Fibroblast of mammary gland (primary cell): ENCODE measurements at places on chromosomes 6 and 20.

DNA sequence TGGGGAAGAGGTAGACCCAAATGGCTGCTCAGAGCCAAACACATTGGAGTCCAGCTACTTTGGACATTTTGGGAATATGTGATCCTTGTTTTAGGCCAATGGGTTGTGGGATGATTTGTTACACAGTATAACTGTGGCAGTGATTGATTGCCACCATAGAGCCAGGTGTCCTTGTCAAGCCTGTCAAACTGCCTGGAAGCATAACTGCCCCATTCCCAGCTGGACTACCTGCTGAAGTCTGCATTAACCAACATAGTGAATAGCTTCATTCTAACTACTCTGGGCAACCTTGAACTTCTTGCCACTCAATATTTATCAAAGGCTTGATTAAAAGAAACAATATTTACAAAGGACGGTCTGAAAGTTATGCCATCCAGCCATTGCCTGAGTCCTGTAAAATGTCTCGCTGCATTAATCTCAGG, 164.7 kb downstream of the LINC00237 start:
- DNase-seq = no peak

- DNase-seq = no peak
Measured at GRCh38 chr20:2816583-2817340, 598 bp downstream of the TMEM239 start.

- DNase-seq = no peak
Measured at GRCh38 chr6:38064431-38064830, 244.9 kb downstream of the ZFAND3 start.

DNA sequence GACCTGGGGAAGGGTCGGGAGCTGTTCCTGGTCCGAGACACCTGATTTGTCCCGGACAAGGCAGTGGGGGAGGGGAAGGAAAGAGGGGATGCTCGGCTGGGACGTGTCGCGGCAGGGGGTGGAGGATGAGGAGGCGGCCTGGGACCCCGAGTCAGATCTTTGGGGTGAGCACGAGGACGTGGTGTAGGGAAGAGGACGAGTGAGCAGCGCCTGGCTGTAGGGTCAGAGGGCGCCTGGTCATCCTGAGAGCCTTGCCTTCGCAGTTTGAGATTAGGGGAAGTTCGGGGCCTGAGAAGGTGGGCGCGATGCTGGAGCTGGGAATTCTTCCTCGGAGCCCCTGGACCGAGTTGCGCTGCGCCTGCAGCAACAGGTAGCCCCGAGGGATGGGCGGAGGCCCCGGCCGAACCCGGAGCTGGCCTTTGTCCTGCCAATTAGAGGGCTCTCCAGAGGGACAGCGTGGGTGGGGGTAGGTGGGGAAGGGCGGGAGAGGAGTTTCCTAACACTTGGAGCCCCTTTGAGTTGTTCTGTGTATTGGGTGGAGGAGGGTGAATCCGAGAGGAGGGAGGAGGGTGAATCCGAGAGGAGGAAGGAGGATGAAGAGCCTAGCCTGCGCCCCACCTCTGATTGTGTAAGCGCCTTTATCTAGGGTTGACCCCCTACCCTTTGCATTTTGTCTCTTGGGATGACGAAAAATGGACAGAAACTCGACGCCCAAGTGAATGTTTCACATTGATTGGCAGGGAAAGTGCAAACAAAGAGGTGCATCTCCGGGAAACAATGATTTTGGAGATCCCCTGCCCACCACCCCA, 72.0 kb downstream of the SOX4 start:
- DNase-seq = no peak
